ENCODE measurements at places on chromosomes 3 and 15. TPM values are rescaled to one million over a fixed set of nuclear protein-coding genes. Genes with fewer than 3 reads are reported as not detected.

Gene CASR
- not detected for total RNA-seq

Gene NRROS
- 0.58 TPM for total RNA-seq

Gene ACOX2
- total RNA-seq: 10.2 TPM

Gene LINS1
- 9.4 TPM for total RNA-seq

Gene PARP15
- total RNA-seq: under 0.01 TPM

Gene EPHB1
- 0.56 TPM for total RNA-seq

Gene CHRNA5
- 0.56 TPM for total RNA-seq

Gene NDUFB4
- 27.1 TPM for total RNA-seq

Gene FAM227B
- total RNA-seq: 2.5 TPM

Gene FGD5
- 0.85 TPM for total RNA-seq

Gene RNU5B-1
- not detected for total RNA-seq

Gene ISLR
- total RNA-seq: 23.4 TPM

Gene TMCO5A
- not detected for total RNA-seq

Gene IQCF6
- total RNA-seq: not detected

Gene MINAR1
- 0.38 TPM for total RNA-seq

Gene EAF1
- 30.9 TPM for total RNA-seq

Gene LTF
- 0.38 TPM for total RNA-seq

Gene SCG3
- not detected for total RNA-seq

Gene TRAIP
- 9.0 TPM for total RNA-seq

Gene SH3GL3
- total RNA-seq: not detected

Gene SLC22A13
- 0.58 TPM for total RNA-seq

Gene CPNE9
- not detected for total RNA-seq

Gene PLA2G4F
- total RNA-seq: not detected

Gene KBTBD12
- not detected for total RNA-seq

Gene CYP1A1
- 0.19 TPM for total RNA-seq

Gene TMEM212
- total RNA-seq: not detected

Gene GPR171
- total RNA-seq: not detected

Gene GOLGA6L7
- not detected for total RNA-seq

Gene FBXW12
- total RNA-seq: 0.28 TPM

Gene ELL3
- total RNA-seq: 1.9 TPM

Gene HCLS1
- total RNA-seq: 1.7 TPM

Gene ONECUT1
- total RNA-seq: not detected

Gene MST1
- total RNA-seq: 6.5 TPM

Gene SPRED1
- 80.3 TPM for total RNA-seq

Gene OSTN
- total RNA-seq: 10.4 TPM

Gene NAALADL2
- 7.3 TPM for total RNA-seq

Gene PSTPIP1
- total RNA-seq: 0.56 TPM

Gene RGMA
- total RNA-seq: 0.19 TPM

Gene RPP25
- 13.4 TPM for total RNA-seq

Gene FAM3D
- total RNA-seq: not detected

Gene SLC9C1
- total RNA-seq: 0.56 TPM

Gene SMAD6
- total RNA-seq: 24.0 TPM

Gene GOLGA8S
- not detected for total RNA-seq

Gene ADPGK
- 73.6 TPM for total RNA-seq

Gene KIF23
- 60.4 TPM for total RNA-seq

Gene MYL3
- not detected for total RNA-seq

Gene LMAN1L
- not detected for total RNA-seq

Gene PRSS50
- not detected for total RNA-seq

Gene GUCA1C
- not detected for total RNA-seq

Gene RASL12
- total RNA-seq: 1.1 TPM

Gene MME
- 157 TPM for total RNA-seq

Gene CPB1
- total RNA-seq: not detected

Gene CPNE4
- not detected for total RNA-seq

Gene CFAP92
- total RNA-seq: under 0.01 TPM

Gene MAP6D1
- total RNA-seq: 3.4 TPM

Gene KNSTRN
- 89.1 TPM for total RNA-seq

Gene ZNF592
- 3.6 TPM for total RNA-seq

Gene SPTSSB
- total RNA-seq: under 0.01 TPM
